ENCODE measurements at places on chromosomes 5 and 9. TPM values are rescaled to one million over a fixed set of nuclear protein-coding genes. Genes with fewer than 3 reads are reported as not detected.

PPP3R2 gene
- not detected for total RNA-seq

TPD52L3 gene
- not detected for total RNA-seq

FGF18 gene
- total RNA-seq: not detected

BTNL9 gene
- total RNA-seq: not detected

SLC46A2 gene
- not detected for total RNA-seq

TMEM174 gene
- total RNA-seq: not detected

Measured in smooth muscle cell of the pulmonary artery (primary cell).